ENCODE measurements at places on chromosomes 7 and 10. TPM values are rescaled to one million over a fixed set of nuclear protein-coding genes. Genes with fewer than 3 reads are reported as not detected.

- no peak overlapping the region for H3K27ac ChIP-seq
- H3K27me3 ChIP-seq: no peaks in the 10 kb centered on the region
- DNase-seq: no peak
- H3K4me1 ChIP-seq: no peaks in the 10 kb centered on the region
Measured at GRCh38 chr7:27295236-27295635, 52.6 kb downstream of the EVX1 start.

GRCh38 chr7:47291461-47292081, 290.3 kb downstream of the TNS3 start:
- H3K4me1 ChIP-seq: no peaks in the 10 kb centered on the region
- no peaks in the 10 kb centered on the region for H3K27me3 ChIP-seq
- peaks cover 14% of the 10 kb centered on the region for H3K36me3 ChIP-seq
- peak overlapping the region; percentile 66 for H3K27ac ChIP-seq

- peak; percentile 9 for DNase-seq
- peak overlapping the region; percentile 96 for H3K27ac ChIP-seq
- no peaks in the 10 kb centered on the region for H3K36me3 ChIP-seq
- no peaks in the 10 kb centered on the region for H3K4me1 ChIP-seq
Measured at GRCh38 chr10:69685802-69686585, 55.9 kb downstream of the FAM241B start.

GRCh38 chr10:132787495-132788179, 1.7 kb upstream of the NKX6-2 start:
- no peak overlapping the region for H3K27ac ChIP-seq
- H3K36me3 ChIP-seq: no peaks in the 10 kb centered on the region
- peaks cover 64% of the 10 kb centered on the region for H3K27me3 ChIP-seq
- H3K4me1 ChIP-seq: no peaks in the 10 kb centered on the region
- peak; percentile 32 for DNase-seq

GRCh38 chr7:138243430-138243829, 167.2 kb downstream of the AKR1D1 start:
- DNase-seq: peak; percentile 48
- no peaks in the 10 kb centered on the region for H3K36me3 ChIP-seq

DNA sequence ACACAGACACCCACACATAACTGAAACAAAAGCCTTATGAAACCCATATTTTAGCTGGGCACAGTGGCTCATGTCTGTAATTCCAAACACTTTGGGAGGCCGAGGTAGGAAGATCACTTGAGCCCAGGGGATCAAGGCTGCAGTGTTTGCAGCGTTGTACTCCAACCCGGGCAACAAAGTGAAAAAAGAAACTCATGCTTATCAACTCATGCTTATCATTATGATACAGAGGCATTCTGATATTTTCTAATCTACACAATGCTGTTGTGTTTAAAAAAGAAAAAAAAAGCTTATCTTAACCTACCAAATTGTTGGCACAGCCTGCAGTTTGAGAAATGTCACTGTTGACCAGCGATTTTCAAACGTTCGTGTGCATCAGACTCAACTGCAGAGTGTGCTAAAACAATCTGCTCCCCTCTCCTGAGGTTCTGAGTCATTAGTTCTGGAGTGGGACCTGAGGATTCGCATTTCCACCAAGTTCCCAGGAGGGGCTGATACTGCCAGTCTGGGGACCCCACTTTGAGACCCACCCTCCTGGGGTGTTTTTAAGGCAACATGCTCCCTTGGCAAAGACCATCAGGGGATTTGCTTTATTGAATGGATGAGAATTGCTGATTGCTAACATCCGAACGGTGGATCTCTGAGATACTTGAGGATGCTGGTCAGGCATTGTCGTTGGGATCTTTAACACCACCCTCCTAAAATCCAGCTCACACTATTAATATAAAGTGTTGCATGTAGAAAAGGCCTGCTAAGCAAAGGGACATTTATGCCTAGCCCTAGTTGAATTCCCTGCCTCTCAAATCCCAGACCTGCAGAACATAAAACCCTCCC, 16.2 kb downstream of the CHST3 start:
- no peaks in the 10 kb centered on the region for H3K4me1 ChIP-seq
- no peak overlapping the region for H3K27ac ChIP-seq
- no peaks in the 10 kb centered on the region for H3K36me3 ChIP-seq
- H3K27me3 ChIP-seq: no peaks in the 10 kb centered on the region

DNA sequence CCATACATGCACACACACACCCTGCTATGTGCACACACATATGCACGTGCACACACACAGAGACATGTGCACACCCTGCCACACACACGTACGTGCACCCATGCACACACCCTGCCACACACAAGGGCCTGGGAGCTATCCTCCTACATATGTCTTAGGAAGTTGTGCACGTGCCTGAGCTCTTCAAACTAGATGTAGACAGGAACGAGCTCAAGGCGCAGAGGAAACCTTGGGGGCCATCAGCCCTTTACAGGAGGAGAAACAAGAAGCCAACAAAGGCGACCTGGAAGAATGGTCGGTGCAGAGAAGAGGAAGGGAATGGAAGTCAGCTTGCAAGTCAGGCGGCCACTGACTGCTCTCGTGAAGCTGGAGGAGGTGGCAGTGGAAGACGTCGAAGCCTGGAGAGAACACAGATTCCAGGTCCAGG, 58.7 kb downstream of the AOC1 start:
- H3K36me3 ChIP-seq: no peaks in the 10 kb centered on the region
- H3K4me3 ChIP-seq: no peak overlapping the region
- H3K4me1 ChIP-seq: no peaks in the 10 kb centered on the region

DNA sequence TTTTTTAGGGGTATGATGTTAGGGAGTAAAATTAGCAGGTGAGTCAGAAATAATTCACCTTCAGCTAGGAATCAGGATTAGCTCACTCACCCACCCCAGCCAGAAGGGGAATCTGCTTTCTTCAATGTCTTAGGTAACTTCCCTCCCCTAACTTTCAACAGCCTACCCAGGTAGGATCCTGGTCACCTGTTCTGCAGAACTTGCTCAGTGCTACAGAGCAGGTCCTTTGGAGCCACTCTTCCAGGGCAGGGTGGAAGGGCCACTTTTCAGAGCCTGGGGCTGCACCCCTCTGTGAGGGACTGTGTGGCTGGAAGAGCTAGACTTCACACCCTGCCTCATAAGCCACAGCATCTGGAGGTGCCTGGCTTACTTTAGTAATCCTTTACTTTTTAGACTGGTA, 58.1 kb downstream of the SHH start:
- H3K27ac ChIP-seq: no peak overlapping the region
- H3K27me3 ChIP-seq: no peaks in the 10 kb centered on the region
- no peak overlapping the region for H3K4me3 ChIP-seq
- peaks cover 3% of the 10 kb centered on the region for H3K4me1 ChIP-seq
- H3K36me3 ChIP-seq: peaks cover 7% of the 10 kb centered on the region

- H3K36me3 ChIP-seq: no peaks in the 10 kb centered on the region
- H3K27me3 ChIP-seq: no peaks in the 10 kb centered on the region
- no peak overlapping the region for H3K4me3 ChIP-seq
- no peak overlapping the region for H3K27ac ChIP-seq
Measured at GRCh38 chr10:43957267-43958070, 308.8 kb upstream of the ZNF32 start.

- no peak overlapping the region for H3K4me3 ChIP-seq
- peaks cover 18% of the 10 kb centered on the region for H3K27me3 ChIP-seq
- H3K36me3 ChIP-seq: no peaks in the 10 kb centered on the region
- DNase-seq: no peak
Measured at GRCh38 chr10:69829775-69830174, 28.1 kb downstream of the COL13A1 start.

- no peaks in the 10 kb centered on the region for H3K4me1 ChIP-seq
- DNase-seq: no peak
- no peak overlapping the region for H3K27ac ChIP-seq
- no peaks in the 10 kb centered on the region for H3K36me3 ChIP-seq
Measured at GRCh38 chr7:38481401-38481800, 149.8 kb downstream of the AMPH start.

- H3K27ac ChIP-seq: no peak overlapping the region
- no peaks in the 10 kb centered on the region for H3K4me1 ChIP-seq
Measured at GRCh38 chr7:137462074-137462715, 118.7 kb upstream of the PTN start.

DNA sequence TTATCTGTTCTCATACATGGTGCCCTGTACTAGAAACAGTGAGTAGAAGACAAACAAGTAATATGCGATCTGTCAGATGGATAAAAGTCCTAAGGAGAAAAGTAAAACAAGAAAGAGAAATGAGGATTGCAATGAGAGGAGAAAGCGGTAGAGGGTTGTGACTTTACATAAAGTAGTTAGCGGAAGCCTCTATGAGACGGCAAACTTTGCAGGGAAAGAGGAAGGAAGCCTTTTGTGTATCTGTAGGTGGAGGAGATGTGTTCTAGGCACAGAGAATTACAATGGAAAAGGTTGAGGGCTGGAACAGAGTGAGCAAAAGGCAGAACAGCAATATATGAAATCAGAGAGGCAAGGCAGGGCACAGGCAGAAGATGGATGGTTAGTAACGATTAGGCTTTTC, 150.4 kb upstream of the SEMA3E start:
- H3K4me3 ChIP-seq: no peak overlapping the region
- no peak overlapping the region for H3K27ac ChIP-seq
- H3K27me3 ChIP-seq: no peaks in the 10 kb centered on the region

DNA sequence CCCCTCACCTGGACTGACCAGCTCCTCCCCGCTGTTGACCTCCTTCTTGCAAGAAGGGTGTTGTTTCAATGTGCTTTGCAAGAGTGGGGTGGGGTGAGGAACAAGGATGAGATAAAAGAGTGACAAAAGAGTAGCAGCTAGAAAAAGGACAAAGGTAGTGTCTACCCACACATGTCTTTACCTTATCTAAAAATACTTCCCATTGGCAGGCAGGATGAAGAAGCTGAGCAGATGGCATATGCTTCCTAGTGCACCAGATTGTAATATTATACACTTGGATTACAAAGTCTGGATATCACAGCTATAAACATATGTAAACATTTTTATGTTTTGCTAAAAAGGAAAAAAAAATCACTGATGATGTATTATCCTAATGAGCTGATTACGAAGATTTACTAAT, 34.5 kb downstream of the CHN2 start:
- H3K27ac ChIP-seq: peak overlapping the region; percentile 28
- H3K4me1 ChIP-seq: peaks cover 4% of the 10 kb centered on the region
- H3K27me3 ChIP-seq: no peaks in the 10 kb centered on the region
- peak; percentile 49 for DNase-seq

- no peak overlapping the region for H3K27ac ChIP-seq
- DNase-seq: peak; percentile 28
- no peaks in the 10 kb centered on the region for H3K36me3 ChIP-seq
- no peaks in the 10 kb centered on the region for H3K27me3 ChIP-seq
Measured at GRCh38 chr10:78997635-78998618, 70.8 kb upstream of the ZMIZ1 start.

DNA sequence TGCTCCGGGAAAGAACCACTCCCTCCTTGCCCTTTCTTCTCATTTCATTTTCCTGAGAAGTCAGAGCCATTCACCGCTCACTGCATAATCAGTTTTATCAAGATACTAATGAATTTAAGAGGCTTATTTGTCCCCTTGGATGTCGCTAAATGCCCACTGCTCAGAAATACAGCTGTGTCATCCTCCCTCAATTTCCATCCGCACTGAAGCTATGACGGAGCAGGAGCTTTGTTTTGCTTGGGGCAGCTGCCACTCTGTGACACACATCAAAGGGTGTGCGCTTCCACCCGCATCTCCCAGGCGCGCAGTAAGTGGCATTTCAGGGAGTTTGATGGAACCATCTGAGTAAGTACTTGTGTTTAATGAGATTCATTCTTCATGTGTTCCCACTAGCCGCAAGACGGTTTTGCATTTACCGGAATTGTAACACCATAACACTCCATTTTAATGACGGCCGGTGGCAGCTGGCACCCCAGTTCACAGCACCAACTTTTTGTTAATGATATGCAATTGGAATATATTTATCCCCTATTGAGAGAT, 103.8 kb upstream of the PARD3 start:
- no peak for DNase-seq
- no peak overlapping the region for H3K27ac ChIP-seq
- no peaks in the 10 kb centered on the region for H3K36me3 ChIP-seq
- no peaks in the 10 kb centered on the region for H3K4me1 ChIP-seq
- no peaks in the 10 kb centered on the region for H3K27me3 ChIP-seq

DNA sequence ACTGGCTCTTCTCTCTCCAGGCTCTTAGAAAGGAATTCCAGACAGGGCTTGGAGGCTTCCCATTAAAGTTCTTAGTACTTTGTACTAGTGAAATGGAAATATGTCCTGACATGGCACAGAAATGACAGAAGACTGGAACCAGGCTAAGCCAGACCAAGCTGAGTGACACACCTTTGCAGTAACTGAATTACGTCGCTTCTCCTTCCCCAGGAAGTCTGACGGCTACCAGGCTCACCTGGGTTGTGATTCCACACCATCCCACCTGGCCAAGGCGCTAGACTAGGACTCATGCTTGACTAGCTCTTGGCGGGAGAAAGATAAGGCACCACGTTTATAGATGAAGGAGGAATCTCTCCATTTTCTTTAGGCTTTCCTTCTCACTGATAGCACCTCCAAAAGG, 50.7 kb upstream of the KCNIP2 start:
- DNase-seq: no peak
- peaks cover 13% of the 10 kb centered on the region for H3K36me3 ChIP-seq
- no peak overlapping the region for H3K4me3 ChIP-seq
- no peaks in the 10 kb centered on the region for H3K4me1 ChIP-seq
- H3K27ac ChIP-seq: peak overlapping the region; percentile 34

- no peaks in the 10 kb centered on the region for H3K27me3 ChIP-seq
- no peak overlapping the region for H3K27ac ChIP-seq
- no peak overlapping the region for H3K4me3 ChIP-seq
Measured at GRCh38 chr10:86599041-86599440, 55.3 kb upstream of the OPN4 start.

DNA sequence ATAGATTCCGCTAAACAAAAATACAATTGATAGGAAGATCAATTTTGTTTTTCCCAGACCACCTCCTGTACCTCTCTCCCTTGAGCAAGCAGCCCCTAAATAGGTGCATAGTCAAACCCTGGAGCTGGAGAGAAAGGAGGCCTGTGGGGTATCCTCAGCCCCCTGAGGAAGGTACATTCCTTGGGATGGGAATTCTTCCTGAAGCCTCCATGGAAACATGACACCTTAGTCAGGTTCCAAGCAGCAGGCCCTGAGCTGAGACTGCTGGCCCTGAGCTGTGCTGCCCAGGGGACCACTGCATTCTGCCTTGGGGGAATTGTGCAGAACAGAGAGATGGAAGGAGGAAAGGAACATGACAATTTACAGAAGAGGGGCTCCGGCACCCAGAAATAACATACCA, 7.4 kb downstream of the HNRNPF start:
- H3K27ac ChIP-seq: peak overlapping the region; percentile 0
- H3K27me3 ChIP-seq: no peaks in the 10 kb centered on the region
- H3K4me3 ChIP-seq: no peak overlapping the region
- no peak for DNase-seq

The ASIC3 gene
- polyA plus RNA-seq: 2.9 TPM

The ADRA2A gene
- 1.1 TPM for polyA plus RNA-seq

The OR2A7 gene
- 2.7 TPM for polyA plus RNA-seq

The GHITM gene
- polyA plus RNA-seq: 142 TPM

The BMS1 gene
- polyA plus RNA-seq: 6.8 TPM

The HIP1 gene
- polyA plus RNA-seq: 7.1 TPM

The EPHB6 gene
- polyA plus RNA-seq: 1.7 TPM

The TMEM236 gene
- 5.9 TPM for polyA plus RNA-seq

The MUC3A gene
- polyA plus RNA-seq: 51.3 TPM

The STMP1 gene
- 24.8 TPM for polyA plus RNA-seq

The MMP21 gene
- 0.07 TPM for polyA plus RNA-seq

The PNLIPRP1 gene
- polyA plus RNA-seq: 2.7 TPM
